NCI-H1417 (cell line): ENCODE measurements at places on chromosomes 3 and 15.

GRCh38 chr3:36540888-36541518 is 160.7 kb downstream of the STAC start:
- peak; percentile 24 for DNase-seq

- no peak for DNase-seq
Measured at GRCh38 chr3:195020185-195020584, 250.8 kb downstream of the XXYLT1 start.

- no peak for DNase-seq
Measured at GRCh38 chr3:151052346-151052745, 33.1 kb upstream of the MED12L start.

- no peak for DNase-seq
Measured at GRCh38 chr3:71503525-71504249, 79.8 kb downstream of the FOXP1 start.

DNA sequence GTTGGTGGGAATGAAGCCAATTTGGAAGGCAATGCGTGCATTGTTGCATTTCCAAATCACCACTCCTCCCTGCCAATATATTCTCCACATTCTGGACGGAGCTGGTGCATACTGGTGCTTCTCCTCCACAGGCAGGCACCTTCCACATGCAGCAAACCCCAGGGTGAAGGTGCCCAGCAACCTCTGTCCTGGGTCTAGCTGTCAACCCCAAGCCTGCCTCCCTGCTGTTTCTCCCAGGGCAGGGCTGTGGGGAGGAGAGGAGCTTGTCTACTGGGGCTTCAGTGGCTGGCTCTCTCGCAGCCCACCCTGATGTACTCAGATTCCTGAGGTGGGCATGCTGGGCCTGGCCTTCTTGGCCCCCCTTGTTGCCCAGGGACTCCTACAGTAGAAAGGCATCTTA is 20.1 kb downstream of the GASK1A start:
- no peak for DNase-seq

- no peak for DNase-seq
Measured at GRCh38 chr3:150252462-150252861, 155.6 kb upstream of the TSC22D2 start.

GRCh38 chr15:87711026-87711425 is 545.5 kb downstream of the NTRK3 start:
- no peak for DNase-seq

DNA sequence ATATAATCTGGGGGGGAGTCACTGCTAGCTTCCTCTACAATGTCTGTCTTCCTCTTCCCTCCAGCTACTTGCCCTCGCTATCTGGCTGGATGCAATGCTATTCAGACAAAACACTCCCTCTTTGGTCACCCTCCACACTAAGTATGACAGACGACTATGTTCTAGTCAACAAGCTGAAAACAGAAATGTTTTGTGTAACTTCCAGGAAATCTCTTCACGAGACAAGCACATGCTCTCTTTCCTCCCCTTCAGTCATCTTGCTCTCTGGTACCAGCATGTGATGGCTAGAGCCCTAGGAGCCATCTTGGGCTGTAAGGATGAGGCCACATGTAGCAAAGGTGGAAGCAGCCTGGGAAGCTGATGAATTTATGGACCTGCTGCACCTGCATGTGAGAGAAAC is 151.3 kb downstream of the ARRDC4 start:
- no peak for DNase-seq

DNA sequence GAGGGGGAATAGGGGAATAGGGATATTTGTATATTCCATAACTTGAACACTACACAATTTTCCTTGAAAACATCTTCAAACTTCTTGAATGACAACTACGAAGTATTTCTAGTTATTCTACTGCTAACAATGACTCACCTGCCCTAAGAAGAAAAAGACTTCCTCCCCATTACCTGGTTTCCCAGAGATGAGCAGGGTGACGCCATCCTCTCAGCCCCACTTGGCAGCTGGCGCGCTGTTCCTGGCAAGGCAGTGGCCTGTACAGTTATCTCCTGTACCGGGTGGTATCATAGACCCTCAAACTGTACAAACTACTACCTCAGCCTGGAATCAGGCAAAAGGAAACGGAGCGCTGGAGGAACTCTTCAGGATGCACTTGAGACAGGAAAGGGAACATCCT is 10.4 kb downstream of the WDR82 start:
- no peak for DNase-seq
